Fibroblast of skin of abdomen (primary cell): ENCODE measurements at places on chromosomes 16 and 17.

- DNase-seq: no peak
These were observed 58.1 kb upstream of the CBFA2T3 start for GRCh38 chr16:89034971-89035668.

DNA sequence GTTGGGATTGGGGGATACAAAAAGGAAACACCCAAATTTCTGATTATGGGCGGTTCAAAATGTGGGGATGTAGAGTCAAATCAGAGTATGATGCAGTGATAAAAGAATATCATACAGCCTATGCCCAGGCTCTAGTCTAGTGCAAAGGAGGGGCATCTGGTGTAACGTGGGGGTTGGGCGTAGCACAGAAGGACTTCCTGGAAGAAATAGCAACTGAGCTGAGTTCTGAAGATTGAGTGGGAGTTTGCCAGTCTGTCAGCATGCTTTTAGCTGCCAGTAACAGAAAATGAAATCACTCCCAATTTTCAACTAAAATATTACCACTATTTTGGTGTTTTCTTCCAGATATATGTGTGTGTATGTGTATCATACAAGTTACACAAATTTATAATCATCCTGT is 196.9 kb downstream of the SPECC1 start:
- peak; percentile 41 for DNase-seq

DNA sequence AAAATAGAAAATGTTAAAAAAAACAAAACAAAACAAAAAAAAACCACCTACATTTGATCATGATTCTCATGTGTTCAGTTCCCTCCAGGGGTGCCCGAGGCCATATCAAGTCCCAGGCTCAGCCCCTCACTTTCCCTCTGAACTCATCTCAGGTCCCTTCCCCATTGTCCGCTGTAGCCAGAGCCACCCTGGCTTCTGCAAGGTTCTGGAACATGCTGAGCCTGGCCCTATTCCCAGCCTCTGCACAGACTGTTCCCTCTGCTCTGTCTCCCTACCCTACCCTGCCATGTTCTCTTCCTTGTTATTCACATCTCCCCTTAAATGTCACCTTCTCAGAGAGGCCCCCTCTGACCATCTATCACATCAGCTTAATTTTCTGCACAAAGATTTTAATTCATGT is 46.9 kb downstream of the TK2 start:
- DNase-seq: no peak

DNA sequence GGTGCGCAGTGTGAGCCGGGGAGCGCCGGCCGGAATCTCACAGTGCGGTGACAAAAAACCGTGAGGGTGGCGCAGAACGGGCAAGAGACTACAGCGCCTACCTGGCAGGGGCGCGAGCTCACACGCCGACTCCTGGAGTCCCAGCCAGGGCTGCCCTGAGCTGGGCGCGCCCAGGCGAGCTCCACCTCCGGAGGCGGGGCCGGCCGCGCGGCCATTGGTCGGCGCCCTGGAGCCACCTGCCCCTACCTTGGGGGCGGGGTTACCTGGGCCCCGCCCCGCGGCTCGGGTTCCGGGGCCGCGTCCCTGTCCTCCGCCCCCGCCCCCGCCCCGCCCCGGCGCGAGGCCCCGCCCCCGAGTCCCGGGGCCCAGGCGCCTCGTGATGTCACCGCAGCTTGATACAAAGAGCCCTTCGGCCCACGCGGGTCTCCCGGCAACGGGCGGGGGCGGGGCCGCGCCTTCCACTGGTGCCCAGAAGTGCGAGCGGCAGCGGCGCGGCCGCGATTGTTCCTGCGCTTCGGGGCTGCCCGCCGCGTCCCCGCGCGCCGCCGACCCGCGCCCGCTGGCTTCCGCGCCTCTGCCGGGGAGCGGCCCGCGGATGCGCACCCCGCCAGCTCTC is 96.3 kb downstream of the RAB11FIP4 start:
- DNase-seq: no peak

- DNase-seq: no peak
These were observed 25.8 kb upstream of the STH start for GRCh38 chr17:45973099-45973780.

DNA sequence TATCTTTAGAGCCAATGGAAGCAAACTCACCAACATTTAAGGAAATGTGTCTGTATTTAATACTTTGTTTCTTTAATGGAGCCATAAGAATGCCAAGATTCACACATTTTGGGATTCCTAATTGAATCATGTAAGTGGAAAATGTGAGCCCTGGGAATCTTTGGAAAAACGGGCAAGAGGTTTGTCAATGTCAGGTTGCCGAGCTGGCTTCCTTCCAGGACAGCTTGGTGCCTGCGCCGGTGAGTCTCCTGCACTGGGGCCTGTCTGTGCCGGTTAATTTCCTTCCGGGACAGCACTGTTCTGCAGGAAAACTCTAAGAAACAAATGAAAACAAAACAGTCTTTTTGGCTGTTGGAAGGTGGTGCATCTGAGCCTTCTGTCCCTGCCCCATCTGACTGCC is 210.6 kb downstream of the HAPSTR1 start:
- no peak for DNase-seq

DNA sequence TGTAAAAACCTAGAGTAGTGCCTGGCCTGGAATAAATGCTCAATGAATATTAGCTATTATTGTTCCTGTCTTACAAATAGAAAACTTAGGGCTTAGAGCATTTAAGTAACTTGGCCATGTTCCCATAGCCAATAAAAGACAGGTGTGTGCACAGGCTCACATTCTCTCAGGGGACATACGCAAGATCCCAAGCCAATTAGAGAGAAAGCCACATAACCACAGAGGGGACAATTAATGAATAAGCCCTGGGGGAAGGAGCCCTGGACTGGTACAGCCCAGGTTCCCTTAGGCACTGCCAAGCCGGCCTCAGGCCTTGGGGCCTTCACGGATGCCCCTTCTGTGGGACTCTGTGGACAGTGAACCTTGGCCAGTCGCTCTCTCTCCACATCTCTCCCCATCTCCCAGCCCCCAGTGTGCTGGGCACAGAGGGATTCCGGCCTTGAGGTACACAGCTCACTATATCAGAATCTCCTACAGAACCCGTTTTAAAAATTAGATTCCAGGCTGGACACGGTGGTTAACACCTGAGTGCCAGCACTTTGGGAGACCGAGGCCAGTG is 27.3 kb upstream of the ABCC12 start:
- DNase-seq: no peak

DNA sequence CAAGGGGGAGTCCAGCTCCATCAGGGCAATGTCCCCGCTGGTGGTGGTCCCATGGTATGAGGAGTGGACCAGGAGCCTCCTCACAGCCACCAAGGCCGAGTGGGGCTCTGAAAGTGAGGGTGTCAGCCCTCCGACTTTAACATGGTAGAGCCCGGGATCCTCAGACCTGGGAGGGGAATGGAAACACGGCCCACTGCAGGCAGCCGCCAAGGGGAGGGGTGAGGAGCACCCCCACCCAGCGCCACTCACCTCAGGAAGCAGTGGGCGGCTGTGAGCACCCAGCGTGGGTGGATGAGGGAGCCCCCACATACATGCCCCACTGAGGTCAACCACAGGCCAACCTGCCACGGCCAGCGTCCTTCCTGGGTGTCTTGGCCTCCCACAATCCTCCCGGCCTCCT is 10.8 kb downstream of the ZG16B start:
- no peak for DNase-seq

DNA sequence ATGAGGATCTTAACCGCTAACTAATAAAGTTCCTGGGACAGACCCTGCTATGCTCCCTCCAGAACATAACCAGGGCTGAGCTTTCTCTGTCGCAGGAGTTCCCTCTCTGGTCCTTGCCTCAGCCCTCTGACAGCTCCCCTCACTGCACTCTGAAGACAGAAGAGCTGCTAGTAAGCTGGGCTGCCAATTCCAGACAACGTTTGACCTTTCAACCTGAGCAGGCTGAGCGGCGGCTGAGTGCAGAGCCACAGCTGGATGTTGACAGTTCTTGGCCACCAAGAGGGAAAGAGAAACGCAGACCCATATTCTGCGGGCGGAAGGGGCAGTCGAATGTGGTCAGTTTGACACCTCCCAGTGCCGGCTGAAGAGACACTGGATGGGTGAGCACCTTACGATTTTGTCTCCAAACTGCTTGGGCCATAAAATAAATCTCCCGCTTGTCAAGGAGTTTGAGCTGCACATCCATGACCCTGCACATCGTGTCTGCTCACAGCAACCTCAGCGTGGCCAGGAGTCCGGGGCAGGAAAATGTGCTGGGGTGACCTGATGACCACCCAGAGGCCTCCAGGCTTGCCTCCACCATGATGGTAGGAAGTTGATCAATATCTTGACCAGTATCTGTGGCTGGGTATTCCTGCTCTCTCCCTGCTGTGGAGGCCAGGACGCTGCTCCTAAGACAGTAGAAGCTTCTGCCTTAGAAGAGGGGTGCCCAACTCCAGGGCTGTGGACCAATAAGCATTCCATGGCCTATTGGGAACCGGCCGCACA is 209.2 kb downstream of the PARN start:
- no peak for DNase-seq

- DNase-seq: no peak
These were observed 3.9 kb downstream of the DNAI2 start for GRCh38 chr17:74277935-74278334.

DNA sequence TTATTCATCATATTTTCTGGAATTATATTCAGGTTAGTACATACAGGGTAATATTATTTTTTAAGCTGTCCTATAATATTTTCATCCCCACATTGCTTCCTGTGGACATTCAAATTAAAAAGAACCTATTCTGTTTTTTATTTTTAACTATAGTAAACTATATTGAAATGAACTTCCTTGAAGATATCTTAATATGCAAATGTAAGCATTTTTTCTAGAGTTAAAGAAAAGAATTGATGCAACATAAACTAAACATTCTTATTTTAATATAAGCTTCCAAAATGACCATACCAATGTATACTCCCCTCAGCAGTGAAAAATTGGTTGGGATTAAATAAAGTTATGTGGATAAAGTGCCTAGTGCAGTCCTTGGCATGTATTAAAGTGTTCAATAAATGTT is 416.6 kb downstream of the KIF2B start:
- DNase-seq: no peak

DNA sequence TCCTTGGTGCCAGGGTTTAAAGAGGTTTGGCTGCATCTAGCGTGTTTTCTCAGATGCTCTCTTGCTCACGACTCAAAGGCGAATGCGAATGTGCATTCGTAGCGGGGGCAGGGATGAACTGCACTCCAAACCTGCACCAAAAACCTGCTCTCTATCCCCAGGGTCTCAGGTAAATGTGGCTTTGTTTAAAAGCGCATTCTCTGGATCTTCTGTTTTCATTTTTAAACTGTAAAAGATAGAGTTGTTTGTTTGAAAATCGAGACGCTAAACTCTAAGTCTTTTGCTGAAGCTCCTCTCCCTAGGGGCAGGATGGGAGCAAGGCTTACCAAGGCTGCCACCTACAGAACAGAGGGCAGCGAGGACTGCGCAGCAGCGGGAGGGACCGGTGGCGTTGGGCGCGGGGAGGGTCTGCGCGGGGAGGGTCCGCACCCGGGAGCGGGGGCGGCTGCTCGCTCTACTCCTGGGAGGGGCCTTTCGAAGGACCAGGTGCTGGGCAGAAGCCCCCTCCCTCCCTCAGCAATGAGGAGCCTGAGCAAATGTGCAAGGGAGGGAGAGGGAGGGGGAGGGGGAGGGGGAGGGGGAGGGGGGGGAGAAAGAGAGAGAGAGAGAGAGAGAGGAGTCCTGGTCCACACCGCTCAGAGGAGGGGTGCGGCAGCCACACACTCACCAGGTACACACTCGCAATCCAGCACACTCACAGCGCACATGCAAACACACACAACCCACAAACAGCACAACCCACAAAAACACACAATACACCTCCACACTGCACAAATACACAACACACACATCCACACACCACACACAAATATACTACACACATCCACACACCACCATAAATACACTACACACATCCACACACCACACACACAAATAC is 142.8 kb downstream of the GRIN2A start:
- peak; percentile 17 for DNase-seq

DNA sequence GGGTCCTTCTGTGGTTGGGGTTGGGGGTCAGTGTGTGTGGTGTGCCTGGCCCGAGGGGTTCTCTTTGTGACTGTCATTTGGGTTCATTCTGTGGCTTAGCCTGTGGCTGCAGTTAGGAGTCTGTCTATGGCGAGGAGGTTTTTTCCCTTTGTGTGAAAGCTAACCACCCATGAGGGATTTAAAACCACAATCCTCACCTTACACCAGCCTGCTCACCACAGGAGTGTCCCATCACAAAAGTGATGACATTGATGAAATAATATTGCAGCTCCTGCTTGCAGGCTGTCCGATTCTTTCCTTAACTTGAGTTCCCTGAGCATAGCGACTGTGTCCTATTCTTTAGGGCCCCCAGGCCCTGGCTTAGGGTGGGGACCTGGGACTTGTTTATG is 113.6 kb downstream of the RAP1GAP2 start:
- no peak for DNase-seq

DNA sequence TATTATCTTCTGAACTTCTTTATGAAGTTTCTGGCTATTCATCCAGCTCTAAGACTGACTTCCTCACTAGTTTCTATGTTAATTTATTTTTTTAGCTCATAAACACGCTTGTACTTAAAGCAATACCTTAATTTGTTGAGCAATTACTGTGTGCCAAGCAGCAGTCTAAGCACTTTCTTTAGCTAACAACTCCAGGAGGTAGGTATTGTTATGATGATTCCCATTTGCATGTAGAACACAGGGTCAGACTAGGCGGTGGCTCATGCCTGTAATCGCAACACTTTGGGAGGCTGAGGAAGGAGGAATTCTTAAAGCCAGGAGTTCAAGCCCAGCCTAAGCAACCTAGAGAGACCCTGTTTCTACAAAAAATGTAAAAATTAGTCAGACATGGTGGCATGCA is 19.8 kb downstream of the DNAH3 start:
- DNase-seq: no peak
